H54 (cell line): ENCODE measurements at places on chromosomes 12 and 14.

DNA sequence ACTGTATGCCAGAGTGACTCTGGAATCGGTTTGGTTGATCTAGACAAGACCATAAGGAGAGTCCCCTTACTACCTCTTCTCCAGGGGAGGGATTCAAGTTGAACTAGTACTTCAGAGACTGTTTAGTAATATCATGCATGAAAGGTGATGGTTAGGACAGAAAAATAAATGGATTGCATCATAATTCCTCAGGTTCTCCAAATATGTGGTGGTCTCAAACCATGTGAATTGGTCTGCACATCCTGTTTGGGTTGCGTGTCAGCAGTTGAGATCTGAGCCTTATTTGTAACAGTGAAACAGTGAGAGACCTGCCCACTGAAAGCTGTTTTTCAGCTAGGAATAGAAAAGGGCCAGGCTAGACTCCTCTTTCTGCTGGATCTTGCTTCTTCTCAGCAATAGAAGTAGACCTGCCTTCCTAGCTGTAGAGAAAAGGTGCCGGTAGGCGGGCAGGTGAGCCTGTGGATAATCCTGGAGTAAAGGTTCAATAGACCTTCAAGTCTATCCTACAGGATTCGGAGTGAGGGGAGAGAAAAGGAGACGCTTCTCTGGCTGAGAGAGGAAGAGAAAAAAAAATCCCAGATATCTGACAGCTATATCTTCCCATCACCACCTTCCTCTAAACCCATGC is 258.5 kb upstream of the E2F7 start:
- no peak for DNase-seq

DNA sequence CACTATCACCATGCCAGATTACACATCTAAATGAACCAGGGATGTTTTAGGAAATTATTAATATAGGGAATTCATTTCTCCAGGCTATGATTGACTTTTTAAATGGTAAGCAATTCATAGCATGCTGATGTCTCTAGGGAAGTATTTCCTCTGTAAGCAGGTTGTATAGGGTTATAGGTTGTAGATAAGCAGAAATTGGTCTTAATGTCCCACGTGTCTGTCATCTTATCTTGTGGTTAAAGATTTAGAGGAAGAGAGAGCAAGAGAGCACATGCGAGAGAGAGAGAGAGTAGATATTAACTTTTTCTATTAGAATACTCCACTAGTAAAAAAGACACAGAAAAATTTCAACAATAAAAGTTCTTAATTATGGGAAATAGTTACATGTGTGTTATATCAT is 32.6 kb downstream of the TRHDE start:
- no peak for DNase-seq

DNA sequence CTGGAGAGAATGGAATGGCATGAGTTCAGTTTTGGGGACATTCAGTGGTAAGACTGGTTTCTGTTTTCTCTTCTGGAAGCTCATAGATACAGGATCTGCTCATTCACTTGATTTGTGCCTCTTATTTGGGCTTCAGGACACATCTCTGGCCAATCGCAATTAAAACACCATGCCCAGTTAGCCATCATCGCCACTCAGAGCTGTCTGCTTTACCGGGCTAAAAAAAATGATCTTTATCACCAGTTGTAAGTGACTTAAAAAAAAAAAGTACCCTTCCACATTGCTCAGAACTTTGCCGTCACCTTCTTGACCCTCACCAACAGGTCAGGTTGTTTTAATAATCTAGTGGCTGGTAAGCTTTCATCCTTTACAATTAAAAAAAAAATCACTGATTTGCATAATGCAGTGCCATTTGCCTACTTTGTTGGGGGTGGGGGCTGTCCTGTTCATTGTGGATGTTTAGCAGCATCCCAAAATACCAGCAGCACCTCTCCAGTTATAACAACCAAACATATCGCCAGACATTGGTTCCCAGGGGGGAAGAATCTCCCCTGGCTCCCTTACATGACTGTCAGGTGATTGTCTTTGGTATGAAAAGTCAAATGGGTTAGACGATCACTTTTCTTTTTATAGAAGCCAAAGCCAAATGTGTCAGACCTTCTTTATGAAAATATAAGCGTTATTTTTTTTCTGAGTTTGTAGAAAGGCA is 150.1 kb downstream of the PRKCH start:
- DNase-seq: no peak

DNA sequence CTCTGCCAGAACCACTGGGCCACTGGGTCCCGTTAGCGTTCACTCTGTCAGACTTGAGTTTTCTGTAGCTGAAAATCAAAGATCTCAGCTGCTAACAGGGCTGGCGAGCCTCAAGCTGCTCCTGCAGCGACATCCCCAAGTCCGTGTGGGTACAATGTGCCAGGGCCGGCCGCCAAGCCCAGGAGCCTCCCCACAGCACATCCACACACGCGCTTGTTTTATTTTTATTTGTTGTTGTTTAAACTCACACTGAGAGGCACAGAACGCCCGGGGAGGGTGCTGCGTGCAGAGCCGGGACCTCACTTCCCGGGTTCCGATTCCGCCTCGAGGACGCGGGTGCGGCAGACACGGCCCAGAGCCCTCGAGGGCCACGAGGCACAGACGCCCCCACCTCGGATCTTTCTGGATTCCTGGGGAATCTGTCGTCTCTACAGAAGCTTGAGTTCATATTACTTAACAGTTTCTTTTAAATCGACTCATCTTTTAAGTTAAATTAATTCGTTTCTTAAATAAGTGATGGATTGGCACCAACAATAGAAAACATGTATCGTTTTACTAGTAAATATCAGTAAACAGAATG is 9.3 kb downstream of the GALNT9 start:
- no peak for DNase-seq

- DNase-seq: no peak
Observed at GRCh38 chr14:103271189-103271588, 62.8 kb upstream of the EIF5 start.

GRCh38 chr12:58988643-58989344 is 68.5 kb upstream of the LRIG3 start:
- no peak for DNase-seq

- no peak for DNase-seq
Observed at GRCh38 chr12:127113945-127114344, 1153.0 kb upstream of the TMEM132C start.

DNA sequence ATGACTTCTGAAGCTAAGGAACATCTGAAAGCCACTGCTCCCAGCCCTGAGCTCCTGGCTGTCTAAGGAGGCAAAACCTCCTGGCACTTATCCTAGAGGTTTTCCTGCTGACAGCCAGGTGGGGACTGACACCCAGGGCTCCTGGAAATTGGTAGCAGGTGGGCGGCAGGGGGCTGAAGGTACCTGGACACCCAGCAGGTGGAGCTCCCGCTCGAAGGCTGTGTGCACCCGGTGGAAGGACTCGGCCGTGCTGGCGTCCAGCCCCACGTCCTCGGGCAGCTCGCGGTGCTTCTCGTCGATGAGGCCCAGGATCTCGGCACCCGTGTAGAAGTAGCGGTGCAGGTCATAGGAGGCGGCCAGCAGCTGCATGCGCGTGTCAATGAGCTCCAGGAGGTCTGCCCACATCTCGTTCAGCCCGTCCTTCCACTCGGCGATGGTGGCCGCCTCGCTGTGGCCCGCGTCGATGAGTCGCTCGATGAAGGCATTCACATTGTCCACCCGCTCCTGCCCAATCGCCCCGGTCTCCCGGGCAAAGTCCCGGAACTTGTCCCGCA is 68.2 kb downstream of the PLEKHG3 start:
- DNase-seq: no peak

DNA sequence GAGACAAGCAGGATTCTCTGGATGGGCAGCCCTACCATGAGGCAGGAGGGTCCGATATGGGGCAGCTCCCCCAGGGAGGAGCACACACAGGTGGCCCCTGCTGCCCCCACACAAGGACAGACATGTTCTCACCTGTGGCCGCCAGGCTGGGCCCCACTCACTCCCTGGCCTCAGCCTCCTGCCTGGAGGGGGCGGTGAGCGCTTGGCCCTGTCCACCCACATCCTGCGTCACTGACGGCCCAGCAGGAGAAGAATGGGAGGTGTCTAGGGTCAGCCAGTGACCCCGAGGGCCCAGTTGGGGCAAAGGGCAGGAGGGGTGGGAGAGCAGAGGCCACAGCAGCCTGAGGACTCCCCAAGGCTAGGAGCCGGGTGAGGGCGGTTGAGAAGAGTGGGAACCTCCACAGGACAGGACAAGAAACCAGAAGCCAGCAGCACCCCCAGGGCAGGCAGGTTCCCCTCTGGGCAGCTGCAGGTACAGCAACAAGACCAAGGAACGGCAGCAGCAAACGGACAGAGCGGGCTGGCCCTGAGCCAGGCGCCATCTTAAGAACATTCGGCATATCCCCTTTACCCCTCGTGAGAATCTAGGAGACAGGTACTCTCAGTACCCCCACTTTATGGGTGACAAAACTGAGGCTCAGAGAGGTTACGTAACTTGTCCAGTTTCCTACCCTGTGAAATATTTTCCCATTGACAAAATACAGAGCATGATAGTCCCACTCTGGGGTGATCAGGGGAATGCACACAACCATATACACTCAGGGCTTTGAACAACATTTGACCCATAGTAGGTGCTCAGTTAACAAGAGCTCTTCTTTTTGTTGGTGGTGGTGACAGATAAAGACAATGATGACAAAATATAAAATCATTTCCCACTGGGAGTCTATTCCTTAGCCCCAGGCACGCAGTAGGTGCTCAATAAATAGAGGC is 74.3 kb downstream of the NCOR2 start:
- no peak for DNase-seq

GRCh38 chr14:78752518-78753188 is 582.5 kb downstream of the NRXN3 start:
- DNase-seq: no peak

GRCh38 chr12:79267580-79267979 is 403.0 kb downstream of the SYT1 start:
- DNase-seq: no peak

DNA sequence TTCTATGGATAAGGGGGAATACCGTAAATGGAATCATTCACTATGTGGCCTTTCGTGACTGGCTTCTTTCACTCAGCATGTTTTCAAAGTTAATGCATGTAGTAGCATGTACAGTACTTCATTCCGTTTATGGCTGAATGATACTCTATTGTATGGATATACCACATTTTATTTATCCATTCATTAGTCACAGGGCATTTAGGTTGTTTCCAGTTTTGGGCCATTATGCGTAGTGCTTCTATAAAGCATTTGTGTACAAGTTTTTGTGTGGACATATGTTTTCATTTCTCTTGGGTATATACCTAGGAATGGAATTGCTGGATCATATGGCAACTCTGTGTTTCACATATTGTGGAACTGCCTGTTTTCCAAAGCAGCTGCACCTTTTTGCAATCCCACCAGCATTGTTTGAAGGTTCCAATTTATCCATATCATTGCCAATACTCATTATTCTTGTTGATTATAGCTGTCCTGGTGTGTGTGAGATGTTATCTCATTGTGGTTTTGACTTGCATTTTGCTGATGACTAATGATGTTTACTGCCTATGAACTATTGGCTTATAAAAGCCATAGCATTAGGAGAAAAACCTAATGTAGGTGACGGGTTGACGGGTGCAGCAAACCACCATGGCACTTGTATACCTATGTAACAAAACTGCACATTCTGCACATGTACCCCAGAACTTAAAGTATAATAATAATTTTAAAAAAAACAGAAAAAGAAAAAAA is 45.5 kb downstream of the ATF7IP start:
- DNase-seq: no peak

- DNase-seq: no peak
Observed at GRCh38 chr14:78358591-78358990, 188.4 kb downstream of the NRXN3 start.

DNA sequence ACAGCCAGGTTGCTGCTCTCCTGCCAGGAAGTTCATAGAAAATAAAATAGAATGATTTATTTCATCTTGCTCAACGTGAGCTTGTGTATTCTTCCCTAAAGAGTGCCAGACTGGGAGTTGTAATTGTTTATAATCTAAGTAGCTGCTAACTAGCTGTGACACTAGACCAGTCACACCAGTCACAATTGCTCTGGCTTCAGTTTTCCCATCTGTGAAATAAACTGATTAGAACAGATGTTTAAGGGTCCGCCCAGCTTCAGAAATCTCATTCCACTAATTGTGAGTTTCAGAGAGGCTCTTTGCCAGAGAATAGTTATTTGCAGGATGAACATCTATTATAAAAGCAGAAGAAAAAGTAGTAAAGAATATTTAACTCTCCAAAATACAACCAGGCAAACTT is 55.6 kb upstream of the ZDHHC17 start:
- DNase-seq: no peak

DNA sequence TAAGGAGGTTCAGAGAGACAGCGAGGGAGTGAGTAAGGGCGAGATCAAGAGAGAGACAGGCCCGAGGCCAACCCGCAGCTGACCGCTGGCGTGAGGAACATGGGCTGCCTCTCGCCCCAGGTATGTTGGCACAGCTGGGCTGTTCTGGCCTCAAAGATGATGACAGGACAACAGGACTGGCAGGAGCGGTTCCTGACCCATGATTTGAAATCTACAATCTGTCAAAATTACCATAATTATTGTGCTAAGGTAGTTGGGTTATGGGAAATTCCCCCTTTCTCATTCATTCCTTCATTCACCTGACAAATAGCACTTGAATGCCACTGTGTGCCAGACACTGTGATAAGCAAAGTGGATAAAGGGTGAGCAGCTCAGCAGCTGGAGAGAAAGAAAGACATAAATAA is 5.1 kb upstream of the ENDOU start:
- no peak for DNase-seq

DNA sequence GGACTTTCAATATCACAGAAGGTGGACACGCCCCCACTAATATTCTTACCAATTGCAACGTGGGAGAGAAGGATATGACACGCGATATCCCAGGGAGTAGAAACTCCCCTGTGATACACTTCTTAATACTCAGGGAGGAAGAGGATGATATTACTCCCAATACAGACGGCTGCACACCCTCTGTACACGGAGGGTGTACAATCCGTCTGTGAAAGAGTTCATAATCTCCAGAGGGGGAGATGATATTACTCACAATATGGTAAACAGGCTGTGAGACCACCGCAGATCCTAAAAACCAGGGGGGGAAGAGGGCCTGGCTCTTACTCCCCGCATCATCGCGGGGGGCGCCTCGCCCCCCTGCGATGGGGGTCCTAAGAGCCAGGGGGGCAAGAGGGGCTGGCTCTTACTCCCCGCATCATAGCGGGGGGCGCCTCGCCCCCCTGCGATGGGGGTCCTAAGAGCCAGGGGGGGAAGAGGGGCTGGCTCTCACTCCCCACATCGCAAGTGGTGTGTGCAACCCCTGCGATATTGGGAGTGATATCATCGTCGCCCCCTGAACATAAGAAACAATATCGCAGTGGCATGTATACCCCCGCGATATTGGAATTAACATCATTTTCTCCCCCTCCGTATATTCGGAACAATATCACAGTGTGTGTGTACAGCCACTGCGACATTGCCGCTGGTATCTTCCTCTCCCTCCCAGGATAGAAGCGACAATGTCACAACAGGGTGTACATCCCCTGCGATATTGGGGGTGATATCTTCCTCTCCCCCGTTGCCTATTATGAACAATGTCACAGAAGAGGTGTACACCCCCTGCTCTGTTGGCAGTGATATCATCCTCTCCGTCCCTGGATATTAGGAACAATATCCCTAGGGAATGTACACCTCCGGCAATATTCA is 8.9 kb upstream of the CLEC6A start:
- no peak for DNase-seq

- DNase-seq: no peak
Observed at GRCh38 chr12:5518584-5519365, 86.9 kb downstream of the NTF3 start.
